ENCODE measurements at places on chromosomes 1 and 21.

- no peak for DNase-seq
Observed at GRCh38 chr21:20883408-20883800, 114.8 kb upstream of the NCAM2 start.

GRCh38 chr1:11388617-11389016 lies 90.3 kb upstream of the DISP3 start:
- no peak for DNase-seq

DNA sequence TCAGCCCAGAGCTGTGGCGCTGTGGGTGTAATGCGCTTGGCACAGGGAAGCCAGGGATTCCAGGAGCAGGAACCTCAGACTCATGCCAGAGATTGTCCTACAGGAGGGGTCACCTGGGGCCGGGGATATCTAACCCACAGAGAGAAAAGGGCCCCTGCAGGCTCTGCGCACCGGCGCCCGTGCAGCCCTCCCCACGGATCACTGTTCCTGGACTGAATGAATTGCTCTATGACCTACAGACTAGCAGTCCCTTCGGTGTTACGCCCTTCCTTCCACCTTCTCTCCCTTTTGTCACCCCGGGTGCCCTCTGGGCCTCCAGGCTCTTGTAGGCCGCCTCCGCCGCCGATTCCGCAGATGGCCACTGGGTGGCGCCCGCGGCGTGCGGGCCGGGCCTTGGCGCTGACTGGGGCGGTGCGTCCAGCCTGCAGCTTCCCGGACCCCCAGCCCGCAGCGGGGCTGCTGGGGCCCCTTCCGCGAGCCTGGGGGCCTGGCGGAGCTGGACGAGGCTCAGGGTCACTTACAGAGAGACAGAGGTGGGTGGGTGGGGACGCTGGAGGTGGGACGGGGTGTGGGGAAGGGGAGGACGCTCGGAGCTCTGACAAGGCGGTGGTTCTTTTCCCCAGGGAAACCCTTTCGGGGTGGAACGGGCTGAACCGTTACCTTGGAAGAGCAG lies 101.3 kb downstream of the IER5 start:
- peak; percentile 85 for DNase-seq

DNA sequence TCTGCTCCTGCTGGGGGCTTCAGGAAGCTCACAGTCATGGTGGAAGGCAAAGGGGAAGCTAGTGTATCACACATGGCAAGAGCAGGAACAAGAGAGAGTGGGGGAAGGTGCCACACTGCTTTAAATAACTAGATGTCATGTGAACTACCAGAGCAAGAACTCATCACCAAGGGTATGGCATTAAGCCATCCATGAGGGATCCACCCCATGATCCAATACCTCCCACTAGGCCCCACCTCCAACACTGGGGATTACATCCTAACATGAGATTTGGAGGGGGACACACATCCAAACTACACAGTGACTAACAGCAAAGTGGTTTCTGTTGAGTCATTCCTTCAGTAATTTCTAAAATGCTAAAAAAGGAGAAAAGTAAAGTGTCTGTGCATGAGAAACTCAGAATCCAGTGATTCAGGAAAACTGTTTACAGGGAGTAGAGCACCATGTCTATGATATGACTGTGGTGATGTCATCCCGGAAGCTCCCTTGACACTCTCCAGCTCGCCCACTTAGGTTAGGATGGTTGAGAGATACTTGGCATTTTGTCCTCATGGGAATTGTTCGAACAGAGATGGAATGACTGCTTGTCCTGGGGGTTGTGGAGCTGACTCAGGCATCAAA lies 50.3 kb downstream of the CHD1L start:
- DNase-seq: no peak

DNA sequence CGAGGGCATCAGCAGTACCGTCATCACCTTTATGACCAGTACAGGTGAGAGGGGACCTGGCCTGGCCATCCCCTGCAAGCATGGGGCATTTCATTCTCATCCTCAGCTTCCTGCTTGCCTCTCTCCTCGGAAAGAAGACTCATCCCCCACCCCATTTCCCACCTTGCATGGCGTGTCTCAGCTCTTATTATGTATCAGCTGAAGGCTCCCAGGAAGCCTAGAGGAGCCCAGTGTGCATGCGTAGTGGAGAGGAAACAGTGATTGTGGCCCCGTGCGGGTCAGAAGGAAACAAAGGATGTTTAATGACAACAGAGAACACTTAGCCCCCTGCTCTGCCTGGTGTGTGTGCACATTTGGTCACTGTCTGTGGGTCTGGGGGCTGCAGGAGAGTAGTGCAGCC lies 40.3 kb upstream of the CNTN2 start:
- no peak for DNase-seq

- no peak for DNase-seq
Observed at GRCh38 chr1:182784556-182785171, 4.9 kb upstream of the NPL start.

DNA sequence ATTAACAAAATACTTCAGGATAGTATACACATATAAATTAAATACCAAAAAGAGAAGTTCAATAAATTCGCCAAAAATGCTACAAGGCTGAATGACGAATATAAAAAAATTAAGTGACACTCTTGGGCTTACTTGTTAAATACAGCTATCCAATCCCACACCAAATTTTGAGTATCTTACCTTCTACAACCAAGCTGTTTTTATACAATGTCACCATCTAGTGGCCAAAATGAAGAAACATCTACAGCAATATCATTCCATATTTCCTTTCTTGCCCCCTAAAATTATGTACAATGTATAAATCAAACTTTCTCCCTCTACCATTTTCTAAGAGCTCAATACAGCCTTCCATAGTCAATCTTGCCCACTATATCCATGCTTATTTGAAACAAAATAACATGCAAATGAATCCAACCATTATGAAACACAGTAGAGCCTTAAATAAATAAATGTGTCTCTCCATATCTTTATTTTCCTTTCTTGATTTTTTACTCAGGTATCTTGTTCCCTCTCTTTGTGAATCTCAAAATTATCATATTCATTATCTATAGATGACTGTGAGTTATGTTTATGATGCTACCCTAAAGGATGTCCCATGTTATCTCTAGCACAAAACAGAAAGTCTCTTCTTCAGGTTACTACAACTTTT lies 86.3 kb downstream of the ACBD6 start:
- DNase-seq: no peak

GRCh38 chr1:67898033-67898726 lies 64.9 kb upstream of the GNG12 start:
- no peak for DNase-seq

GRCh38 chr1:205188596-205188995 lies 22.9 kb downstream of the DSTYK start:
- no peak for DNase-seq

- no peak for DNase-seq
Observed at GRCh38 chr1:80640978-80641377, 1159.8 kb upstream of the ADGRL2 start.

DNA sequence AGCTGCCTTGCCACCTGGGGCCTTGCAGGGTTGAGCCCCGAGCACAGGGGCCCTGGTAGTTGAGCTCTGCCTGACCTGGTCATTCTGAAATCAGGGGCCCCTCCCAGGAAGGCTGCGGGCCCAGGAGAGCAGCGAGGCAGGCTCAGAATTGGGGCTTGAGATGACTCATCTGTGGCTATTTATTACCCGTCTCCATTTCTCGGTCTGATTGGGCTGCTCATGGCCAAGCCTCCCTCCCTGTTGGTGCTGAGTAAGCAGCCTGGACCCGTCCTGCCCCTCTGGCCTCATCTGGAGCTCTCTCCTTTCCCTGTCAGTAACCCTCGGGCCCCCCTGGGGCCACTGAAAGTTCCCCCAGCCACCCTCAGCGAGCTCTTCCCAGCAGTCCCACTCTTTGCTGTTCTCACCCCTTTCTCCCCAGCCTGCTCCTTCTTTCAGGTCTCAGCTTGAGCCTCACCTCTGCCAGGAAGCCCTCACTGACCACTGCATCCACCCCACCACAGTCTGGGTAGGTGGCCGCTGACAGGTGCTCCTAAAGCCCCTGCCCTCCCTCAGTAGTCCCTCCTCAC lies 11.0 kb upstream of the TNFRSF8 start:
- DNase-seq: peak; percentile 65

DNA sequence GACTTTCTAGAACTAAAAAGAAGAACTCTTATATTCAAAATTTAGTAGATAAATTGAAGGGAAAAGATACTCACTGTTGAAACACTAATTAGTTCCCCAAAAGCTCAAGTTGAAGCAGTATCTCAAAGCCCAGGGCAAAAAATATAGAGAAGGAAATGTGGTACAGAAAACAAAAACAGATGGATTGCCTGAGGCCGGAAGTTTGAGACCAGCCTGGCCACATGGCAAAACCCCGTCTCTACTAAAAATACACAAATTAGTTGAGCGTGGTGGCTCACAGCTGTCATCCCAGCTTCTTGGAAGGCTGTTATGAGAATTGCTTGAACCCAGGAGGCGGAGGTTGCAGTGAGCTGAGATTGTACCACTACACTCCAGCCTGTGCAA lies 36.0 kb downstream of the FAM177B start:
- peak; percentile 5 for DNase-seq
